ENCODE measurements at places on chromosomes 11 and 22.

DNA sequence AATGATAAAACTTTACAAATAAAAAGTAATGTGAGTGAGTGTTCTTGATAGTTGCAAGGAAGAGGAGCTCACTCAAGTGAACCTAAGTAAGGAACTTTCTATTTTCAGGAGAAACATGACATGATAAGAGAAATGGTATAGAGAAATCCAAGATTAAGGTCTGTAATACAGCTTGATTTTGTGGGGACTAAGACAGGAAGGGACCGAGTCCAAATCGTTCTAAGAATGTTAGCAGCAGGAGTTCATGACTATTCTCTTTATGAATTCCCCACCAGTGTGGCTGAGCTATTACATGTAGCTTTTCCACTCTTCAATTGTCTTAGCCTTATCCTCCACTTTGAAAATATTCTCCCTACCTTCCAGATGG, 698.6 kb upstream of the ARHGAP42 start:
- DNase-seq = no peak

GRCh38 chr11:2089536-2090165, 49.5 kb downstream of the IGF2 start:
- peak; percentile 30 for DNase-seq

- no peak for DNase-seq
These were observed 38.4 kb downstream of the NAV2 start for GRCh38 chr11:19751055-19751454.

- DNase-seq = no peak
These were observed 16.5 kb downstream of the NAV2 start for GRCh38 chr11:19729141-19729540.

DNA sequence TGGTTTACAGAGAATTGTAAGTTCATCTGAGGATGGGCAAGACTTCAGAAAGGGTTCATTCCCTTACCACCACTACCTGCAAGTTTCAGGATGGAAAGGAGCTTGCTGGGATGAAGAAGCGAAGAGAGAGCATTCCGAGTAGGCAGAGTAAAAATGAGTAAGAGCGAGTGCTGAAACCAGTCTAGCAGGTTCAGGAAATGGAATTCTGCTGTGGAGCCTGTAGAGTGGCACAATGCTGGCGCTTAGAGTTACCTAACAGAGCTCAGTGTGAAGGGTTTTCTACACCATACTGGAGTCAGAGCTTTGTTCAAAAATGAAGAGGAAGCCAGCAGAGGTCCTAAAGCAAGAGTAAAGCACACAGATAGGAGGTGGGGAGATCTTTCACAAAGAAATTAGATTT, 179.2 kb upstream of the ZC3H12C start:
- no peak for DNase-seq
